Left renal pelvis (tissue), 4 donors: ENCODE measurements at places on chromosomes 13 and 19. TPM values are rescaled to one million over a fixed set of nuclear protein-coding genes. Genes with fewer than 3 reads are reported as not detected.

GRCh38 chr13:73902296-73902695 is 231.9 kb downstream of the KLF12 start:
- no peak for DNase-seq

DNA sequence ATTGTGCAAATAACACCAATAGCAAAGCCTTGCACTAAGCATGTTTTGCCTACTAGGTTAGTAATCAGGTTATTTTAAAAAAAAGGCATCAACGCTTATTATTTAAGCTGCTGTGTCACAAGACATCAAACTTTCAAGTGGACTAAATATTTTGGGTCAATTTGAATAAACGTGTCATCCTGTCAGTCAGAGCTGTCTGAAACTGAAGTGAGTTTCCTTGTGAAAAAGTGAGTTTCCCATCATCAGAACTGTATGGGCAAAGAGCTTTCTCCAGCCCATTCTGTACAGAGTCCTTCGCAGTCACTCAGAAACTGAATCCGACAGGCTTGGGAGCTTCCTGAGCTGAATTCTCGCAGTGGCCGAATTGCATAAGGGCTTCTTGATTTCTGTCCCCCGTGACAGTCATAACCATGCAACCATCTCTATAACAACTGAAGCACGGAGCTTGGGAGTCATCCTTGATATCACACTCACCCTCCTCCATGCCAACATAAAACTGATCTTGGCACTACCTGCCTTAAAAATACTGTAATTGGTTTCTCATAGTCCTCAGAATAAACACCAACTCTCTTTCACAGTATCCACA is 139.8 kb downstream of the MIPEP start:
- DNase-seq, result no peak

GRCh38 chr19:39935364-39935661 is 879 bp upstream of the FCGBP start:
- no peak for DNase-seq

DNA sequence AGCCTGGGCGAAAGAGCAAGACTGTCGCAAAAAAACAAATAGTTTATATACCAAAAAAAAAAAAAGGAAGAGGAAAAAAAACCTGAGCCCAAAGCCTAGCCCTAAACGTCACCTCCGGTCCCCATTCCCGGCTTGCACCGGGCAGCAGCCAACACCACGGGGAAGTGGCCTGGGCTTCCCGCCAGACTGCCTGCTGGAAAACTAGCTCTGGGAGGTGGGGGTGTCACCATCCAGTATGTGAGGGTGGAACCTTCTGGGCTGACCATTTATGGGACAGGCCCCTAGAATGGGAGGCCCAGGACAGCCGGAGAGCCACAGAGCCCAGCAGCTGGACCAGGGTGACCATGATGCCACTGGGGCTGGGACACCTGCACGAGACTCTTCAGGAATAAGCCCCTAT is 37.3 kb downstream of the IL12RB1 start:
- DNase-seq, result no peak

GRCh38 chr13:94704377-94705080 is 7.8 kb downstream of the SOX21 start:
- DNase-seq, result no peak

DNA sequence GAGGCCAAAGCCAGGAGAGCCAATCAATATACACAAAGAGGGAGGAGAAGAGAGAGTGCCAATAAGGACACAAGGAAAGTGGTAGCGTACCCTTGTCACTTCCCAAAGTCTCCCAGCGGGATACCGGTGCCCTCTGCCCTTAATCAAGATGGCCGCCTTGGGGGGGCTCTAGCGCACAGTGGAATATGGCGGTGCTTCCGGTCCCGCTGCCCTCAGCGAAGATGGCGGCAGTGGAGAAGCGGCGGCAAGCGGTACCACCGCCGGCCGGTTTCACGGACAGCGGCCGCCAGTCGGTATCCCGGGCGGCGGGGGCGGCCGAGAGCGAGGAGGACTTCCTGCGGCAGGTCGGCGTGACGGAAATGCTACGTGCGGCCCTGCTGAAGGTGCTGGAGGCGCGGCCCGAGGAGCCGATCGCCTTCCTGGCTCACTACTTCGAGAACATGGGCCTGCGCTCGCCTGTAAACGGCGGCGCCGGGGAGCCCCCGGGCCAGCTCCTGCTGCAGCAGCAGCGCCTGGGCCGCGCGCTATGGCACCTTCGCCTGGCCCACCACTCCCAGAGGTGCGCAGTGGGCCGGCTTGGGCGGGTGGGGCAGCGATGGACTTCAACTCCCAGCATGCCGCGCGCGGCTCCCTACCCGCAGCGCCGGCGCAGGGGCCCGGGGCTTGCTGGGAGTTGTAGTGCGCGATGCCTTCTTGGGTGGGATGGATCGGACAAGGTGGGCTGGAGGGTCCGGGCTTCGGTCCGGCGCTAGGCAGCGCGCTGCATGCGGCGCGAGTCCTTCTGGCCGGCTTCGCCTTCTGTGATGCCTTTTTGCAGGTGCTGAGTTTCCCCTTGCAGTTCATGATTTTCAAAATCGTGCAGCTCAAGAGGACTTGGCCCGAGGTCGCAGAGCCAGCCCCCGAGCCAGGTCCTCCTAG is at the start of gene TPGS1:
Gene TPGS1 (plus strand): TSS at position 212 of the 918 bp plus-strand sequence. CDS start 10 bp downstream, at position 222.
- DNase-seq, result no peak

DNA sequence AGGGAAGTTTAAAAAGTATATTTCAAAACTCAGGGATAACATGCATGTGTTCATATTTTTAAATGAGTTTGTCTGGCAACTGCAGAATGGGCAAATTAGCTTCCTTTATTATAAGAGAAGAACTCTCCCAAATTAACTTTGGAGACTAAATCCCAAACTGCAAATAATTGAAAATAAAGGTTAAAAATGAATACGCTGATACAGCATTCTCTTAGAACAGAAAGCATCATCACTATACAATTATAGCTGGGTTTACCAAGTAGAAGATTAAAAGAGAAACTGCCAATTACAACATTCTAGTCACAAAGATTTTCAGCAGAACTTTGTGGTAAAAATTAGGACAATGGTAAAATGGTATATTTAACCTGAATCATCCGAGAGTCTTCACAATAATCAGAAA is 73.3 kb downstream of the OLFM4 start:
- no peak for DNase-seq

- no peak for DNase-seq
Observed at GRCh38 chr19:12834976-12835757, 788 bp upstream of the RTBDN start.

GRCh38 chr13:75870397-75870903 is 234.3 kb downstream of the LMO7 start:
- no peak for DNase-seq

DNA sequence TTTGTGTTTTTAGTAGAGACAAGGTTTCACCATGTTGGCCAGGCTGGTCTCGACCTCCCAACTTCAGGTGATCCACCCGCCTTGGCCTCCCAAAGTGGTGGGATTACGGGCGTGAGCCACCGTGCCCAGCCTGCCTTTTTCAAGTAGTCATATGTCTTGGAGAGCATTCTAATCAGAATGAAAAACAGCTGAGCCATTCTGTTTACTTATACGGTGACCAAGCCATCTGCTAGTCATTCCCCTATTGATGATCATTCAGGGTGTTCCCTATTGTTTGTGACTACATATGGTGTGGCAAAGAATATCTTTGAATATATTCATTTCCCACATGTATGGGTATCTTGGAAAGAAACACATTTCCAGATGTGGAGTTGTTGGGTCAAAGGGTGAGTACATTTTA is 17.2 kb downstream of the BLOC1S3 start:
- DNase-seq, result no peak

DNA sequence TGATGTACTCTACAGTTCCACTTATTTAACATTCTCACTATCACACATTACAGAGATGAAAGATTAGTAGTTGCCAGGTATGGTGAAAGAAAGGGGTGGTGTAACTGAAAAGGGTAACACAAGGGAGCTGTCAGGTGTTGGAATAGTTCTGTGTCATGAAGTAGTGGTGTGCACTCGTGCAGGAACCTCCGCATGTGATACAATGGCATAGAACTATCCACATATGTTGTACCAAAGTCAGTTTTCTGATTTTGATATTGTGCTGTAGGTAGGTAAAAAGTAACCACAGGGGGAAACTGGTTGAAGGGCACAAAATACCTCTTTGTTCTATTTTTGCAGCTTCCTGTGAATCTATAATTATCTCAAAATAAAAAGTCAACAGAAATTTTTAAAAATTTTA is 24.4 kb upstream of the RPL21 start:
- no peak for DNase-seq

DNA sequence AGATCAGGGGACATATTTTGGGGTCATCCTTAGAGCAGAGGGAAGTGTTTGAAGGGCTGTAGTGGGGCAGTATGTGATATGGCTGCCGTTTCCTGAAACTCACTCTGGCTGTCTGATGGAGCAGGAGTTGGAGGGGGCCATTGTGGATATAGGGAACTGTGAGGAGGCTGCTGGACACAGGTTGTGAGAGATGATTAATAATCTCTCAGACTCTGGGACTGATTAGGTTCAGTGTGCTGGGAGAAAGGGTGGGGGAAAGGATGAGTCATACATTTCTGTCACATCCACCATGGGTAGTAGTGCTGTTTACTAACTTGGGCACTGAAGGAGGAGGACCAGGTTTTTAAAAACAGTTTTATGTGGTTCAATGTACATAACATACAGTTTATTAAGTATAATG is 4.8 kb downstream of the B3GLCT start:
- no peak for DNase-seq

DNA sequence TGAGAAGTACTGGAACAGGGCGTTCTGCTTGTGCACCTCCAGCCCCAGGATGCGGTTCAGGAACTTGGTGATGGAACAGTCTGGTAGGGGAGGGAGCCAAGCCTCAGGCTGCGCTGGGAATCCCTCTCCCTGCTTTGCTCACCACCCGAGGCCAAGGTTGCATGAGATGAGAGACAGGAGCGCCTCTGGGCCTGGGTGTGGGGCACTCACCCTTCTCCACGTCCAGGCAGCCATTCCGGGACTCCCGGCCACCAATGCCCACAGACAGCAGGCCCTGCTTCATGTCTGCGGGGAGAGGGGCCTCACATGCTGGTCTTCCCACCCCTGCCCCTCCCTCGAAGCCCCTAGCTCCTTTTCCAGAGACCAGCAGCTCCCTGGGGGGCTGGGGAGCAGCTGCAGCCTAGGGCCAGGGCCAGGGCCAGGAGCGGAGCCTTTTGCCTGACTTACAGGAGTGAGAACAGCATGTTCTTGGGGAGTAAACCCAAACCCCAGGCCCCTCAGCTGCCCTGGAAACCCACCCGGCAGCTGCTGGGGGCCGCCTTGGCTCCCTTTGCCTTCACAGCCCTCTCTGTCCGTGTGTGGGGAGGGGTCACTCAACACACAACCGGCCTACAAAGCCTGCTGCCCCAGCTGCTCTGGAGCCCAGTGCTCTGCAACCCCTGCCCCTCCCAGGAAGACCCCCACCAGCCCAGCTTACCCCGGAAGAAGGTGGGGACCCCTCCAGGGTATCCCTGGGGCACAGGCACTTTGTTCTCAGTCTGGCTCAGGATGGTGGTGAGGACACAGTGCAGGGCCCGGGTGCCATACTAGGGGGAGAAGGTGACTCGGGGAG is 7.2 kb downstream of the GPX4 start:
- no peak for DNase-seq

- DNase-seq, result peak; percentile 82
Observed at GRCh38 chr13:45417790-45418534, at the start of gene SLC25A30. Gene SLC25A30 (minus strand): TSS chr13:45418373. CDS start chr13:45411425, 6,948 bp downstream.

Gene PNMA8A
- 54.0 TPM for polyA plus RNA-seq

Gene DCLK1
- polyA plus RNA-seq, result 4.3 TPM

Gene EDNRB
- 99.0 TPM for polyA plus RNA-seq

Gene SYT3
- polyA plus RNA-seq, result 1.7 TPM

Gene IGFL2
- polyA plus RNA-seq, result not detected

Gene FXYD3
- polyA plus RNA-seq, result 32.9 TPM

Gene TINCR
- 1.2 TPM for polyA plus RNA-seq

Gene HSD17B14
- polyA plus RNA-seq, result 30.6 TPM

Gene CAPS
- 26.7 TPM for polyA plus RNA-seq

Gene GRIK5
- 30.7 TPM for polyA plus RNA-seq
